ENCODE measurements at places on chromosomes 7 and 10. TPM values are rescaled to one million over a fixed set of nuclear protein-coding genes. Genes with fewer than 3 reads are reported as not detected.

DNA sequence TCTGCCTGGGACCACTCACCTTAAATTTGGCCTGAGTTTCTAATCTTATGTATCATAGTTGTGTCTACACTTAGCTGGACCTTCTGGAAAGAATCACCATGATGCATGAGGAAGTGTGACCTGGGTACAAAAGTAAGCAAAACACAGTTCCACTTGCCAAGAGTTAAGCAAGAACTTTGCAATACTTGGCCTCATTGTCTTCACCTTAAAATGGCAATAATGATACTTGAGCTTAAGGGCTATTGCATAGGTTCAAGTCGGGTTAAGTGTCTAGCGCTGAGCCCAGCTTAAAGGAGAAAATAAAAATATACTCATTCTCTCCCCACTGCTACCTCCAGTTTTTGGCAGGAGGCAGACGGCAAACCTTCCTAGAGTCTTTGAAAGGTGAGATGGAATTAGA lies 133.9 kb upstream of the BMPER start:
- no peak for DNase-seq

RNF32 gene
- polyA plus RNA-seq: 2.9 TPM

GRCh38 chr7:17129218-17129617 lies 169.2 kb upstream of the AHR start:
- no peak for DNase-seq

- DNase-seq: no peak
These were observed 22.1 kb downstream of the SVIL start for GRCh38 chr10:29612657-29613056.

DNA sequence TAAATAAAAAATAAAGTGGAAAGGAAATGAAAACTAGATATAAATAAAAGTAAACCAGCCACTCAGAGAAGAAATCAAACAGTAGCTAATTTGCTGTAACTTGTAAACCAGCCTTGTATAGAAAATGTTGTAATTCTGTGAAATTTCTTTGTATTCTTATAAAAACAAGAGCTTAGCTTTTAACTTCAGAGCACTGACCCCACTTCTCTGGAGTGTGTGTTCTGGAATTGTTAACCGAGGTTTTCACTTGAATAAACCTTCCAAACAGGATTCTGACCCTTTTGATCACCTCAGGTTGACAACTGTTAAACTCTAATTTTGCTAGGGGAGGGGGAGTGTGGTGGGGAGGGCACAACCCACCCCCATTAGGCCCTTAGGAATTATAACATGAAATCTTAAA lies 151.9 kb upstream of the TRIM24 start:
- DNase-seq: no peak

DNA sequence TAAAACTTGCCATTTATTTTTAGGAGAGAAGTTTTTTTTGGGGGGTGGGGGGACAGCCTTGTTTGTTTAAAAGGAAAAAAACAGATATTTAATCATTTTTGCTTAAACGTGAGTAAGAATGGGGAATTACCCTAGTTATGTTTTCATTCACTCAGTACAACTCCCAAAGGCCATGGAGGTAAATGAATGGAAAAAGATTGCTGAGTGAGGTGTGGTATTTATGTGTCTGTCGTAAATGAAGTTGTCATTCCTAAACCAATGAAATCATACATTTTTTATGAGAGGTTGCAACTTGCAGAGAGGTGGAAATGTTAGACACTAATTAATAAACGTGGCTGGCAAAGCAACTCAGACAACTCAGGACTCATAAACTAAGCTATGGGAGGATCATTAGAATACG lies 218.1 kb downstream of the CELF2 start:
- DNase-seq: no peak

- DNase-seq: no peak
These were observed 6.2 kb downstream of the PLEKHA1 start for GRCh38 chr10:122380703-122381102.

DNA sequence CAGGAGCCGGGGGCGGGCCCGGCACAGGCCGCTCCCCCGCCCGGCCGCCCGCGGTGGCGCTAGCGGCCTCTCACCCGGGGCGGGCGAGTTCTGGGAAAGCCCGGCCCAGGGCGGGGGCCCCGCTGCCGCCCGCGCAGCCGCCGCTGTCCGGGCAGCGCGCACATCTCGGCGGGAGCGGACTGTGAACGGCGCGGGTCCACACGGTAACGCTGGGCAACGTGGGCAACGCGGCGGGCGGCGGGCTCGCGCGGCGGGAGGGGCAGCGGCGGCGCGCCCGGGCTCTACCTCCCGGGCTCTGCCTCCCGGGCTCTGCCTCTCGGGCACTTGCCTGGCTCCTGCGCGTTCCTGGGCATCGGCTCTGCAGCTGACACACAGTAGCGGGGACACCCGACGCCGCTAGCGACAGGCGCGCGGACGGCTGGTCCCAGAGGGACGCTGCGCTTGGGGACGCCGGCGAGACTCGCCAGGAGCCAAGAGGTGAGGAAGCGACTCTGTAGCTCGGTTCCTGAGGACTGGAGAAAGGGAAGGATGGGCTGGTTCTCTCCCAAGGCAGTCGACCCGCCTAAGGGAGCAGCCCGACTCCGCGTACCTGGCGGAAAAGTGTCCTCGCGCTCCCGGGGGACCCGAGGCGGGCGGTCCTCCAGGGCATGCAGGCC lies at the start of gene PLCE1:
Gene PLCE1, plus strand, starts transcription at position 150 of the 656 bp plus-strand sequence. CDS start 37,116 bp downstream, outside the sequence.
- no peak for DNase-seq

DNA sequence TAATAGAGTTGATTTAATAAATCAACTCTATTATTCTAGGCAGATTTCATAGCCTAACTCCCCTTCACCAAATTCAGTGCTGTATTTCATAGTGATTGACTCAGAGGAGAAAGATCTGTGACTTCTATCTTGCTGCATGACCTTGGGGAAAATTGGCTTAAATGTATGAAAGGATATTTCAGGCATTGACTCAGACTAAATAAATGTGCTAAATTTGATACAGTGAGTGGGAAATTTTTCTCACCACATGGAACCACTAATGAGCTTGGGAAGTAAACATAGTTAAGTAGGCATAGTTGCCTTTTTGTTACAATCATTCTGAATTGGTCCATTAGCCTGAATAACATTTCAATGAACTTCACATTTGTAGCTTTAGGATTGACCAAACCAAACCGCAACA lies 89.0 kb upstream of the PRPS1L1 start:
- DNase-seq: no peak

All from renal cortex interstitium (tissue), 15 donors.